ENCODE measurements at places on chromosomes 12 and 14.

DNA sequence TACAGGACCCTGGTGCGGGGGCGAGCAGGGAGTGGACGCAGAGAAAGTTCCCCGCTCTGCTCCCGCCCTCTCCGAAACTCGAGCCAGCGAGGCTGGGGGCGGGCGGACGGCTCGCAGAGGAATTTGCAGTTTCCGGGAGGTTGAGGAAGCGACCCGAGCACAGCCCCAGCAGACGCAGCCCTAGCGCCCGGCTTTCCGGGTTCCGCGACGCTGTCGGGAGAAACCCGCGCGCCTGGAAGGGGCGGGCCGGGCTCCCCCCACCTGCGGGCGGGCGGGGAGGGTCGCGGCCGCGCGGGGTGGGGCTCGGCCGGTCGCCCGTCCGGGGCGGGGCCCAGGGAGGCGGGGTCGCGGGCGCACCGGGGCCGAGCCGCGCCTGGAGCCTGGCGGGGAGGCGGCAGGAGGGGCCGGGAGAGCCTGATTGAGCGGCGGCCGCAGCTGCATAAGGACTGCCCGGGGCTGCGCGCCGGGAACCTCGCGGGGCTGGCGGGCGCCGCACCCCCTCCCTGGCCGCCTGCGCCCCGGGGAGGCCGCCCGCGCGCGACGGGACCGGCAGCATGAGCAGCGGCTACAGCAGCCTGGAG, at the start of gene RASSF3:
RASSF3 (plus strand) TSS at position 417 of the 581 bp plus-strand sequence; CDS start at position 555, 138 bp downstream.
- no peak for DNase-seq

DNA sequence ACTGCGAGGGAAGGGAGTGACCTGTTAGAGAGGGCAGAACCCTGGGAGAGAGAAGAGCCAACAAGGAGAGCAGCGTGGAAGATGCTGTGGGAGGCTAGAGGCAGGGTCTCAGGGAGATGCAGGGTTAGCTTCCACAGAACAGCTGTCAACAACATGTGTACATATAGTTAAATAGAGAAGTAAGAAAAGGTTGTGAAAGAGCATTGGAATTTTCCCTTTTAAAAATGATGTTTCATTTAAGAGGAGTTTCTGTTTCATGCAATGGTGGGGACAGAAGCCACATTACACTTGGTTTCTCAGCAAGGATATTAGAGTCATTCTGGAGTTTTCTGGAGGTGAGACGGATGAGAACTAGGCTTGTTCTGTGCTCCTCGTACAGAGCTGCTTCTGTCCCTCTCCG, 23.8 kb upstream of the TBC1D30 start:
- no peak for DNase-seq

- peak; percentile 56 for DNase-seq
Observed at GRCh38 chr14:102539544-102540314, 30.2 kb upstream of the ANKRD9 start.

DNA sequence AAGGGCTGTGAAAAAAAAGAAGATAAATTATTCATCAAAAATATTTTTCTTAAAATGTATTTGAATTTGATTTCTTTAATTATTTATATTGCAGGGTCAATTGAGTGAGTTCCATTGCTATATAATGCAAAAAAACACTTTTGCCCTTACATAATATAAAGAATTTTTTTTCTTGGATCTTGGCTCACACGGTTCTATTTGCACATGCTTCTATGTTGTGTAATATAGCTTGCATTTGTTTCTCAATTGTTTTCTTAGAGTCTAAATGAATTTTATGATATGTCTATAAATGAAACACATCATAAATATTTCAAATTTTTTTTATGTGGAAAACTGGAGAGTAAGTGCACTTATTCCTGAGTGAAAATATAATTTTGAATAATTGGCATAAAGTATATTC, 694.2 kb downstream of the SLC6A15 start:
- DNase-seq, result no peak

DNA sequence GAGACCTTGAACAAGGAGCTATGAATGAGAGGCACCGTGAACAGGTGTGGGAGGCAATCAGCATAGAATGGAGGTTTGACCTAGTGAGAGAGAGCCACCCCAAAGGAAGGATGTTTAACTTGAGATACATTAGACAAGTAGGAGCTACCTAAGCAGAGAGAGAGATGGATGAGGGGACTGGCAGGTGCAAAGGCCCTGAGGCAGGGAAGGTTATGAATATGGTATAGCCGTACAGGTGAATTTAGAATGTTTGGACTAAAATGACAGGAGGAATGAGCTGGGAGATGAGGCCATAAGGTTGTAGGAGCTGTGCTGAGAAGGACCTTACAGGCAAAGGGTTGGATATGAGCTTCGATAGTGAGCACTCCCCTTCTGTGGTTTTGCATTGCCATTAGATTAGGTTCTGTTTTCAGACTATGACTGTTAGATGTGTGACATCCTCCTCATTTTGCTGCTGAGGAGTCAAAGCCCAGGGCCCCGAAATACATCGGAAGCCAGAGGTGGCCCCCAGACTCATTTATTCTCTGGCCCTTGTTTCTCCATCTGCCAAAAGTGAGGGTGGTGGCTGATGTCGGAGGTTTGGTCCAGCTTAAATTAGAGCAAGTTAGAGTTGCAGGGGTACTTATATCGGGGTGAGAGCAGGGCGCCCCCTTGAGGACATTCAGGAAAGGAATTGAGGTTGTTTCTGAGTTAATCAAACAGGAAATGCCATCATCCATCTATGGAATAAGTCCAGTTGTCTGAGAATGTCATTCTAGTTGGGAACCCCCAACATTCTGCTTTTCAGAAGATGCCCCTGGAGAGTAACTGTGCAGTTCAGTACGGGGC, 29.4 kb downstream of the SLC24A4 start:
- DNase-seq, result no peak

Data from skeletal muscle cell (primary cell).